ENCODE measurements at places on chromosomes 12 and 14.

DNA sequence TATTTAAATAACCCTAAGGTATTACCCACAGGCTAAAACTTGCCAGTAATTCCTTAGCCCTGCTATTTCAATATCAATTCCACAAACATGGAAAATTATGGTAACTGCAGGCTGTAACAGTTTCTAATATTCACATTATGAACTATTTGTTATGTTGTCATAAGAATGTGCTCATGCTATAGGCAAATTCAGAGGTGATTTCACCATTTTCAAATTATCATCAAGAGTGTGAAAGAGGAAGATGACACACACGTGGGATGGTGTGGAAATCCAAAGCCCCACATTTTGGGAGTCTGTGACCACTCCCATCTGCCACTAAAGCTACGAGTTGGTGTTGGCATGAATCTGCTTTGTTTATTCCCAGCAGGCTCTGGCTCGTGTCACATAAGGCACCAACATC lies 5.9 kb upstream of the MYO1A start:
- no peak for DNase-seq

DNA sequence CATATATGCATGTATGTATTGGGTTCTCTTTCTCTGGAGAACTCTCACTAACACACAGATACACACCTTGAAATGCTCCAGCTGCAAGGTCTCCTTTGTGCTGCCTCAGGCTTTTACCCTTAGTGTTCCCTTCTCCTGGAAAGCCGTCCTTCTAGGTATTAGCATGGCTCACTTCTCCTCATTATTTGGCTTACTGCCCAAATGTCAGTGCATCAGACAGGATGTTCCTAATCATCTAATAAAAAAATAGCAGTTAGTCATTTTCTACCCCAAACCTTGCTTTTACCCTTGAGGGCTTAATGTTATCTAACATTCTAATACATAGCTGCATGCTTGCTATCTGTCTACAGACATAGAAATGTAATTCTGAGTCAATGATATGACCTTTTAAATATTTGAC lies 109.0 kb upstream of the SLC16A7 start:
- DNase-seq = no peak

DNA sequence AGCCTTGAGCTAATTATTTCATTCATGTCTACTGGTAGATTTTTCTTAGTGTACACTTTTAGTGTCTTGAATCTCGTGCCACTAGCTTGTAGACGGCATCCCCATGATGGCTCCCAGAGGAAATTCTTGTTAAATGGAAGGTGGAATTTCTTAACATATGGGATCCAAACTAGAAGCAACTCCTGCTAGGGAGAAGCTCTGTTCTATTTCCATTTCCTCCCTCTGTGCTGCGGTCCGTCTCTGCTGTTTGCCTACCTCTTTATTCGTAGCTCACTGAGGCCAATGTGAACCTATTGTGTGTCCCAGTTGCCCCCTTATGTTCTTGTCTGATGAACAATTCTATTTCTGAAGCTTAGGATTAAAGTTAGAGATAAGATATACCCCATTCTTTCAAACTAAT lies 588 bp downstream of the PIK3C2G start:
- DNase-seq = no peak

DNA sequence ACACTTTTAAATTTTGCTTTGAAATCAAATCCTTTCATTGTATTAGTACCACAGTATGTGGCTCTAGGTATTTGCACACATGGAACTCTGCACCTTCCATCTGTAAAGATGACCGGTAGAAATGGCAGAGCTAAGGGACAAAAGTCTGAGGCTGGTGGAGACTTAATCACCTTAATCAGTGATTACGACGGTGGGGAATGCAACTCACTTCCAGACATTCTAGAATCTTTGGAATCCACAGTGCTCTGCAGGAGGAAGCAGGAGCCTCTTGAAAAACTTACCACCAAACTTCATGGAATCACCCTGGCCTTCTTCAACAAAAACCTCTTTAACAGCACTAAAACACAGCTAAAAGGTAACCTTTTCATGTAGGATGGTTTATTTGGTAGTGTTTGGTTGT lies 3.9 kb upstream of the DACT1 start:
- no peak for DNase-seq

DNA sequence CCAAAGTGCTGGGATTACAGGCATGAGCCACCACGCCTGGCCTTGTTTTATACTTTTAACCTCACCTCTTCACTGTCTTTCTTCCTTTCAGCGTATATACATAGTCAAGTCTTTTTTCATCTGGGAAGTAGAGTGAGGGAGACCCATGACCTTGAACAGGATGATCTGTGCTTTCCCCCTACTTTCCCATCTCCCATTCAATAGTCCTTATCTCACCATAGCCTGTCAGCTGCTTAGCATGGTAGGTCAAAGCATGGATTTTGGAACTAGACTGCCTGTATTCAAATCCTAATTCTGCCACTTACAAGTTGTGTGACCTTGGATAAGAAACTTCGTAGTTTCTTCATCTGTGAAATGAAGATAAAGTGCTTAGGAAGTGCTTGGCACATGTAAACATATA lies 96.4 kb upstream of the MON2 start:
- DNase-seq = no peak

- DNase-seq = no peak
Measured at GRCh38 chr14:84885061-84885460, 644.9 kb upstream of the FLRT2 start.

GRCh38 chr12:115008929-115009328 lies 325.0 kb upstream of the TBX3 start:
- no peak for DNase-seq

- no peak for DNase-seq
Measured at GRCh38 chr12:111038941-111039340, 118.6 kb upstream of the MYL2 start.

DNA sequence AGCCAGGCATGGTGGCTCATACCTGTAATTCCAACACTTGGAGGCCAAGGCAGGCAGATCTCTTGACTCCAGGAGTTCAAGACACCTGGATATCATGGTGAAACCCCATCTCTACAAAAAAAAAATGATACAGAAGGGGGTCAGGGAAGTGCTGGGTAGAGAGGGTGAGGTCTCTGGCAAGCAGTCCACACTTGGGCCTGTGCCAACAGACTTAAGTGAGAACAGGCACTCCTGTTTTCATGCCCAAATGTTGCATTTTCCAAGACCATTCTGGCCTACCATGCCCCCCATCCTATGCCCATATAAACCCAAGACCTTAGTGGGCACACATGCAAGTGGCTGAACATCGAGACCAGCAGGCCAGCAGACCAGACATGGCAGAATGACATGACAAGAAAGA lies 16.0 kb upstream of the CMAS start:
- DNase-seq = no peak

DNA sequence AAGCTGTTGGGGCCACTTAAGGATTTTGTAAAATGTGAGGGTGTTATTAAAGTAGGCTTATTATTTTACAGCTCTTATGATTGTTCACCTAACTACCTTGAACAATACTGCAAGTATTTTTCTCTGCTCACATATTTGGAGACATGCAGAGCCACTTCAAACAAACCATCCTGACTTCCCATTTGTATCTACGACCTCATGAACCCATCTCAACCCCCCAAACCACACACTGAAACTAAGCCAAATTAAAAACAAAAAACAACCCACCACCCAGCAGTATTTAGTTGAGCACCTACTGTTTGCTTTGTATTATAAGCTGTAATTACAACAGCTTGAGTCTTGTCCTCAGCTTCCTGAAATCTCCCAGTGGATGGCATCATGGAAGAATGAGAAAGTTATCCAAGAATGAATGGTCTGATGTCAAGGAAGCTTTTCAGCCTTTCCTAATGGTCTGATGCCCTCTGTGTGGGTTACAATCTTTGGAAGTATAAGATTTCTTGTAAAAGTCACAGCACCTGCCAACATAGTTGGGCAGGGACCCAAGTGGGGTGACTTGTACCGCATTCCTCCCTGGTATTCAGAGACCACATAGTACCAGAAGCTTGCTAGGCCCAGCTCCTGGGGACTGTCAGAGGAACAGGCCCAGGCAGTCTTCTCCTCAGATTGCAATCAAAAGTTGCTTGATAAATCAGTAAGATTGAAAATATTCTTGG lies 416.6 kb downstream of the ZFP36L1 start:
- DNase-seq = no peak

- peak; percentile 77 for DNase-seq
Measured at GRCh38 chr12:113462117-113462774, 9.4 kb downstream of the LHX5 start.

- DNase-seq = no peak
Measured at GRCh38 chr12:119911182-119911581, 34.1 kb upstream of the CIT start.

- no peak for DNase-seq
Measured at GRCh38 chr12:92933606-92934005, 4.5 kb upstream of the EEA1 start.

DNA sequence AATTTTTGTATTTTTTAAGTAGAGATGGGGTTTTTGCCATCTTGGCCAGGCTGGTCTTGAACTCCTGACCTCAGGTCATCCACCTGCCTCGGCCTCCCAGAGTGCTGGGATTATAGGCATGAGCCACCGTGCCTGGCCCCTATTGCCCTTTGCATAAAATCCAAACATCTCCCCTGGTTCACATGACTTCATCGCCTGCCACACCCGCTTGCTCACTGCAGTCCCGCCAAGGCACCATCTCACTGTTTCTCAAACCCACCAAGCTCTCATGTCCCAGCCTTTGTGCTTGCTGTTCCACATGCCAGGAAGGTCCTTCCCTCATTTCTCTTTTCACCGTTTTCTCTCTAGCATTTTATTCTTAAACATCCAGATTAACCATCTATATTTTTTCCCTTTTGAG lies 9.7 kb downstream of the RHOF start:
- DNase-seq = no peak

GRCh38 chr14:51260225-51260624 lies 20.2 kb downstream of the TMX1 start:
- DNase-seq = no peak

GRCh38 chr12:29505122-29505521 lies 7.6 kb upstream of the OVCH1 start:
- DNase-seq = no peak

- no peak for DNase-seq
Measured at GRCh38 chr12:92396647-92397252, 251.1 kb upstream of the BTG1 start.

DNA sequence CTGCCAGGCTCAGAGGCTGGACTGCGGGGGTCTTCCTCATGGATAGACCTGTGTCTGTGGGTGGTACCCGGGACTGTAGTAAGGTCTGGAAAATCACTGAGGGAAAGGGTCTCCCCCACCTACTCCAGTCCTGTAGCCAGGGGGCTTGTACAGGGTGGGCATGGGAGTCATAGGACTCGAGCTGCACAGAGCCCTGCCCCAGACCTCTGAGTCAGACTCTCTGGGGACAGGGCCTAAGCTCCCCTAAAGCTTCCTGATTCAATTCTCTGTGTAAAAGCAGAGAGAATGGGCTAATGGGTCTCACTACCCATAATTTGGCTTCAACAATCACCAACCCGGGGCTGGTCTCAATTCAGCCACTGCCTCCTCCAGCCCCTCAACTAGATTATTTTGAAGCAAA lies 27.0 kb downstream of the LRTM2 start:
- DNase-seq = no peak

All from NCI-H524 (cell line).